ENCODE measurements at places on chromosomes 2 and 18.

GRCh38 chr18:11587846-11588245 lies 21.6 kb upstream of the SLC35G4 start:
- no peak for DNase-seq

DNA sequence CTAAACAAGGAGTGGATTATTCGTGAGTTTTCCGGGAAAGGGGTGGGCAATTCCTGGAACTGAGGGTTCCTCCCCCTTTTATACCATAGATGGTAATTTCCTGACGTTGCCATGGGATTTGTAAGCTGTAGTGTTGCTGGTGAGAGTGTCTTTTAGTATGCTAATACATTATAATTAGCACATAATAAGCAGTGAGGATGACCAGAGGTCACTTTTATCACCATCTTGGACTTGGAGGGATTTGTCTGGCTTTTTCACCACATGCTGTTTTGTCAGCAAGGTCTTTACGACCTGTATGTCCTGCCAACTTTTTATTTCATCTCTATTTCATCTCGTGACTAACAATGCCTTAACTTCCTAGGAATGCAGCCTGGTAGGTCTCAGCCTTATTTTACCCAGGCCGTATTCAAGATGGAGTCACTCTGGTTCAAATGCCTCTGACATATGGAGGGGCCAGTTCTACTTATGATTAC lies 124.8 kb upstream of the B3GNT2 start:
- no peak for DNase-seq

DNA sequence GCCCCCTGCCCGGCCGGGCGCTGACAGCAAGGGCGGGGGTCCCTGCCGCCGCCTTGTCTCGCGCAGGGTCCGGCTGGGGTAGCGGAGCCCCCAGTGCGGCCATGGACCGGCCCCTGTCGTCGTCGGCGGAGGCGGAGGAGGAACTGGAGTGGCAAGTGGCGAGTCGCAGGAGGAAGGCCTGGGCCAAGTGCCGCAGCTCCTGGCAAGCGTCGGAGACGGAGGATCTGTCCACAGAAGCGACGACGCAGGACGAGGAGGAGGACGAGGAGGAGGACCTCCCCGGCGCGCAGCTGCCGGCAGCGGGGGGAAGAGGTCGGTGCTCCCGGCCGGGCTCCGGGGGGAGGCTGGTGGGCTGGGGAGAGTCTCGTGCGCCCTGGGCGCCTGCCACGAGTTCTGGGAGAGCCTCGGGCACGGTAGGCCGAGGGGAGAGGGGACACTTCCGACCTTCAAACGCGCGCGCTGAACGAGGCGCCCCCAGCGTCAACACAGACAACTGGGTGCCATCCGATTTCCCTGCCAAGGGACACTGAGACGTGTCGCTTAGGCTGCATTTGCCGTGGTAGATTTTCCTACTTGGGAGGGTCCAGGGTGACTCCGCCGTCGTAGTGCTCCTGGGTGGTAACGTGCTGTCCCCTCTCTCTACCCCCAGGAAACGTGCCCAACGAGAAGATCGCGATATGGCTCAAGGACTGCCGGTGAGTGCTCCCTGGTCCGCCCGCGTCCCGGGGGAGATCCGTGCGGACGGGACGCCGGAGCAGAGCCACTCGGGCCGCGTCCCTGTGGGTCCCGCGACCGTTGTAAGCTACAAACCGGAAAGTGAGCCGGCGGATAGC lies 652 bp downstream of the ITPRID2 start:
- DNase-seq, result peak; percentile 80

DNA sequence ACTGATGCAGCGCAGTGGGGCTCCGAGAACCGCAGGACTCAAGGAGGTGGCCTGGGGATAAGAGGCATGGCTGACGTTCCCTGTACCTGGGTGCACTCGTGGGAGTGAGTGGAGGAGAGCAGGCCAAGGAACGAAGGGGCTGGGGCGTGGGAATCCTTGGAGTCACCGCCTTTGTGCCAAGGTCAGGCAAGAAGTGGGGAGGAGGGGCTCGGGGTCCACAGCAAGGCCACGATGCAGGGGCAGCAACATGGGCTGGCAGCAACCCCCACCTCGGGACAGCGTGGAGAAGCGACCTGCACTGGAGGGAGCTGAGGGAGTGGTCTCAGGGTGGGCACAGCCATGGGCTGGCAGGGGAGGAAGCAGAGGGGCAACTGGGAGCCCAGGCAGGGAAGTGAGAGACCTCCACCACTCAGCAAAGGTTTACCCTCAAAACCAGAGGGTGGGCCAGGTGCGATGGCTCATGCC lies 18.6 kb downstream of the ARID5A start:
- DNase-seq, result no peak

GRCh38 chr18:63158012-63158631 lies 161.4 kb downstream of the BCL2 start:
- DNase-seq, result no peak

GRCh38 chr2:143070704-143071103 lies 58.5 kb upstream of the ARHGAP15 start:
- no peak for DNase-seq

- DNase-seq, result no peak
Measured at GRCh38 chr2:3872451-3872850, 169.1 kb downstream of the DCDC2C start.

DNA sequence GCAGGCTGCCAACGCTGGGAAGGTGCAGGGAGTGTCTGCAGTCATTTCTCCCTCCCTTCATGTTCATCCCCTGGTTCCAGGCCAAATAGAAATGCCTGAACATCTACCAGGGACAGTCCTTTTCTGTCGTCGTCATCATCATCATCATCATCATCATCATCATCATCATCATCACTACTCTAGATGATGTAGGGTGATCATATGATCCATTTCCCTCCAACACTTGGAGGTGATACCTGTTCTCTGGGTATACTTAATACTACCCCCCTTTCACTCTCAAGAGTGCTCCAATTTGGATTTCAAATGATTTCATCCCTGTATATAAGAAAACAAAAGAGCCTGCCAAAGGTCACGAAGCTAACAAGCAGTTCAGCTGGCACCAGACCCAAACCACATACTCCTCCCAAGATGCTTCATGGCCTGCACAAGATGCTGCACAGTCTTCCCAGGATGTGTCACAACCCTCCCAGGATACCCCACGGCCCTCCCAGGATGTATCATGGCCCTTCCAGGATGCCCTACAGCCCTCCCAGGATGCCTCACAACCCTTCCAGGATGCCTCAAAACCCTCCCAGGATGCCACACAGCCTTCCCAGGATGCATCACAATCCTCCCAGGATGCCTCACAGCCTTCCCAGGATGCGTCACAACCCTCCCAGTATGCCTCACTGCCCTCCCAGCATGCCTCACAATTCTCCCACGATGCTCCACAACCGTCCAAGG lies 257.9 kb downstream of the DYSF start:
- DNase-seq, result no peak

Data from neural progenitor cell (in vitro differentiated cells).